Thoracic aorta (tissue), 2 donors: ENCODE measurements at places on chromosomes 5 and 9.

DNA sequence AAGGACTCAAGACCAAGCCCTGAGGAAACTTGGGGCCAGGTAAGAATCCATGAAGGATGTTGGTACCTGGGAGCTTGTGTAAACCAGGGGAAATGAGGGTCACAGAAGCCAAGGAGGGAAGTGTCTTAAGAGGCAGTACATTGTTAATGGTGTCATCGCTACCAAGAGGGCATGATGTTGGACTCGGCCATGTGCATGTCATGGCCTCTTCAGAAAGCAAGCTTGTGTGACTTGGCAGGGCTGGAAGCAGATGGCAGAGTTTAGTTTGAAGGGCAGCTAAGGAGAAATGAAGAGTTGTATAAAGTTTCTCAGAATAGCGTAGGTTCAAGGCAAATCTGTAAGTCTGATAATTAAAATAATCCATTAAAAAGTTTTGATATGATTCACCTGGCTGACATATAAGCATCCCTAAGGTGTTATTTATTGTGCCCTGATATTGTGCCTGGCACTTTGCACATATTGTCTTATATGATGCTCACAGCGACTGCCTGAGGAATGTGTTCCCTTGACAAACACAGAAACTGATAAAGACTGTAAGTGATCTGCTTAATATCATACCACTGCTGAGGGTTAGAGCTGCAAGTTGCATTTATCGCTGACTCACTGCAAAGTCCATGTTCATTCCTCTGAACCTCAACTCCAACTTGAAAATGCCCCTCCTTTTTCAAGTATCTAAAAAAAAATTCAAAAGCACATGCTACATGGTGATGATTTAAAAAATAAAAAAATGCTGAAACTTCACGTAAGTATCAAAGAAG, 81.3 kb upstream of the PTPN3 start:
- DNase-seq = no peak

DNA sequence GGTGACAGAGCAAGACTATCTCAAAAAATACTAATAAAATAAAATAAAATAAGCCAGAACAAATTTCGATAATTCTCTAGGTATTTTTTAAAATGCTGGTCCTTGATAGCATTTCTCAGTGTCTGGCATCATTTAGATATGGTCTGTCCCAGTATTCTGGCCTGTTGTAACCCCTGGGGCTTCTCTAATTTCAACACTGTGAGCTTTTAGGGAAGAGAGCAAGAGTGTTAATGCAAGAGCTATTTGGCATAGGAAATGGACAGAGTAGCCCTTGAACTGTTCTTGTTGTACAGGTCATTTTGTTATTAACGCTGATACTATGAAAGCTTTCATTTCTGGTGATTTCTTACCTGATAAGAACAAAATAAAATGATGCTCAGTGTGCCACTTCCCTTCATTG, 112.2 kb upstream of the ZNF608 start:
- no peak for DNase-seq

DNA sequence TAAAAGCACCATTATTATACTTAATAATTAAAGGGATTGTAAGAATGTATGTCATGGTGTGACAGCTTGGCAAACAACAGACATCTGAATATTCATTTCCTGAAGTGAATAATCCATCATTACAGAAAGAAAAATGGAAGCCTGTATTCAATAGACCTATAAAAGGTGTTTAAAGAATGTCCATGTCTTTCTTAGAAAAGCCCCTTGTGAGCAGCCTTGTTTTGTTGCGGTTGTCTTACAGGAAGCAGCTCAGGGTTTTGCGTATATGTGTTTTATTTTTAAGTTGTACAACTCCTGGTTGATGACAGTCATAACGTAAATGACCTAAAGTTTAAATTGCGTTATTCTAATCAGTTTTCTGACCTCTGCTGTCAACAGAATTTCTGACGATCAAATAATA, 53.8 kb downstream of the CAST start:
- no peak for DNase-seq

DNA sequence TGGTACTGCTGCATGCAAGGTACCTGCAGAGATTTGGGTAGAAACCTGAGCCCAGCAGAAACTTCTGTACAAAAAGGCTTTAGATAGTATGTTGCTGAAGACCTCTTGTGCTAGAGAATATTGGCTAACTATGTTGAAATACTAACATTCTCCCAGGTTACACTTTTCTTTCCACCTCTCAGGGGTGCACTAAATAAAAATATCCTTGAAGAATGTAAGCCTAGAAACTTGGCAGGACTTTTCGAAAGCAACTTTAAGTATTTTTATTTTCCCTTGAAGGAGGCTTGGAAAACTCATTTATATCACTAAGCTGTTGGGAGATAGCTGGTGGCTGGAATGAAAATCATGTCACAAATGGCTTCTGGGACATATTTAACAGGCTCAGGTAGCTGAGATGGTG, 50.0 kb downstream of the FBXL7 start:
- DNase-seq = no peak

- DNase-seq = no peak
These were observed 7.4 kb upstream of the MOB3B start for GRCh38 chr9:27537027-27537435.

DNA sequence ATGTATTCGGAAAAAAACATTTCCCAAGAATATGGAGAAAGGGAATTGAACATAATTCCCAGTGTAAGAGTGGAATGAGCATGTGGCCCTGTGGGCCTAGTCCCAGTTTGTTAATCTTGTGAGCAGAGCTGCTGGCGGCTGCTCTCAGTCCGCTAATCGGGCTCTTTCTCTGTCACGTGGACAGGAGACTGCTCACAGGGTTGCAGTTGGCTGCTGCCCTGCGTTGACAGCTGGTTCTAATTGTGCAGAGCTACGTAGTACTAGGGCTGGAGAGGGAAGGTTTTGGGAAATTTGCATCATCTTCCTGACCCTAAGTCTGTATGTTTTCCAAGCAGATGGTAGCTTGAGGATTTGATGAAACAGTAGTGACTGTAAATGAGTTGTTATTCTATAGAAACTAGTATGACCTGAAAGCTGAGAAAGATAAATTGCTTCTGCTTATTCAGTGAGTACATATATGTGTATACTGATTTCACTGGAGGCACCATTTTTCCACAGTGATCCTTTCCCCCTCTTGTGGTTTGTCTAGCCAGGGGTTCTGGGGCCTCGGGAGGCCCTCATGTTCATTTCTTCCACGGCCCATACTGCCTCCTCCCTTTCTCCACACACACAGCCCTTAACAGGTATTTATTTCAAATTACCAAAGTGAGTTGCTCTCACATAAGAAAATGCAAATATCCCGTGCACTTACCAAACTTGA, 100.6 kb downstream of the ANGPTL2 start:
- DNase-seq = peak; percentile 65

GRCh38 chr5:157816682-157817386, 42.1 kb downstream of the CLINT1 start:
- DNase-seq = no peak

GRCh38 chr5:78661044-78661443, 12.5 kb upstream of the LHFPL2 start:
- no peak for DNase-seq

DNA sequence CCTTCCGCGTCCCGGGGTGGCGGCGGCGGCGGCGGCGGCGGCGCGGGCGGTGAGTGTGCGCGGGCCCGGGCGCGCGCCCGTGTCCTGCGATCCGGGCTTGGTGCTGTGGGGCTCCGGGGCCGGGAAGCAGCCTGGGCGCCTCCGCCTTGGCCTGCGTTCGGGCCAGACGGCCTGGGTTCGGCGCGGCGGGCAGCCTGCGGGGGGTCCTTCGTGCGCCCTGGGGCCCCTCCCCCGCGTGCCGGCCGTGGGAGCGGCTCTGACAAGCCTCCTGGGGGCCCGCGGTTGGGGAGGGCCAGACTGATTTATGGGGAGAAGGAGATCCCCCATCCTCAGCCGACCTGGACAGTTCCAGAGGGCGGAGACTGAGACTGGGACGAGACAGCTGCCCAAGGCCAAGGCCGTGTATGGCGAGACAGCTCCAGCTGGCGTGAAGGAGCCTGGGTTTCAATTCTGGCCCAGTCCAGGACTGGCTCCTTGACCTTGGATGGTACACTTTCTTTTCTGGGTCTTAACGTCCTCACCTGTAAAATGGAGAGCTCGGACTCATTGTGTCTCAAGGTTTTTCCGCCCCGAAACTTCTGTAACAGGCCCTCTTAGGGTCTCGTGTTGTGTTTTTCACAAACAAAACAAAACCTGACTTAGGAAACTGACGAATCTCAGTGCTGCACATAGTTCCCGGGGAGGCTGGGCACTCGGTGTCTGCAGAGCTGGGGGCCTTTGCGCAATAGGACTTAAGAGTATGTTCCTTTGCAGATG, 603 bp downstream of the TMEM268 start:
- DNase-seq = no peak

- no peak for DNase-seq
These were observed 152.6 kb downstream of the RGS3 start for GRCh38 chr9:113616116-113616515.

GRCh38 chr9:86500667-86501435, 146.6 kb upstream of the TUT7 start:
- no peak for DNase-seq

GRCh38 chr9:110284211-110284844, 28.0 kb upstream of the TXN start:
- no peak for DNase-seq

GRCh38 chr9:8831568-8831967, 1032.0 kb upstream of the DMAC1 start:
- DNase-seq = no peak

- no peak for DNase-seq
These were observed 10.9 kb downstream of the FUBP3 start for GRCh38 chr9:130590305-130590704.

DNA sequence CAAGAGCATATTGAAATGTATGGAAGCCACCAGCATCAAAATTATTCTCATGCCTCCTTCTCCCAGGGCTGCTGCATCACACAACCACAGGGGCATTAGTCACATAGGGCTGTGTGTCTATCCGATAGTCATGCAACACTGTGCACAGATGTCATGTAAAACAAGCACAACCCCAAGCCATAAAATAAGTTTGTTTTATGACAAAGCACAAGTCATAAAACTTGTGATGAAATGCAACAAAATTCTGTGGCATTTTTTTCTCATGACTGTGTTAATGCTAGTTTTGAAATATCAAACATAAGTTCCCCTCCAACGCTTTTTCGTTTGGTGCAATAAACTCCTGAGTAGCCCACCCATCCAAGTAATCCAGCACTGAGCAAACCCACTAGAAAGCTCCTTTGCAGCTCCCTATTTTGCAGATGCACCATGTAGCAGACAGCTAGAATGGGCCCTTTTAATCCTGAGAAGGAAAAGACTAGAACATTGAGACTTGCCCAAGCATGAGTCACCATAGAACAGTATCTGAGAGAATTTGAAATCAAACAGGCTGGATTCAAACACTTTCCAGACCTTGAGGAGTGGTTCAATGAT, 93.3 kb upstream of the ZNF366 start:
- DNase-seq = no peak

DNA sequence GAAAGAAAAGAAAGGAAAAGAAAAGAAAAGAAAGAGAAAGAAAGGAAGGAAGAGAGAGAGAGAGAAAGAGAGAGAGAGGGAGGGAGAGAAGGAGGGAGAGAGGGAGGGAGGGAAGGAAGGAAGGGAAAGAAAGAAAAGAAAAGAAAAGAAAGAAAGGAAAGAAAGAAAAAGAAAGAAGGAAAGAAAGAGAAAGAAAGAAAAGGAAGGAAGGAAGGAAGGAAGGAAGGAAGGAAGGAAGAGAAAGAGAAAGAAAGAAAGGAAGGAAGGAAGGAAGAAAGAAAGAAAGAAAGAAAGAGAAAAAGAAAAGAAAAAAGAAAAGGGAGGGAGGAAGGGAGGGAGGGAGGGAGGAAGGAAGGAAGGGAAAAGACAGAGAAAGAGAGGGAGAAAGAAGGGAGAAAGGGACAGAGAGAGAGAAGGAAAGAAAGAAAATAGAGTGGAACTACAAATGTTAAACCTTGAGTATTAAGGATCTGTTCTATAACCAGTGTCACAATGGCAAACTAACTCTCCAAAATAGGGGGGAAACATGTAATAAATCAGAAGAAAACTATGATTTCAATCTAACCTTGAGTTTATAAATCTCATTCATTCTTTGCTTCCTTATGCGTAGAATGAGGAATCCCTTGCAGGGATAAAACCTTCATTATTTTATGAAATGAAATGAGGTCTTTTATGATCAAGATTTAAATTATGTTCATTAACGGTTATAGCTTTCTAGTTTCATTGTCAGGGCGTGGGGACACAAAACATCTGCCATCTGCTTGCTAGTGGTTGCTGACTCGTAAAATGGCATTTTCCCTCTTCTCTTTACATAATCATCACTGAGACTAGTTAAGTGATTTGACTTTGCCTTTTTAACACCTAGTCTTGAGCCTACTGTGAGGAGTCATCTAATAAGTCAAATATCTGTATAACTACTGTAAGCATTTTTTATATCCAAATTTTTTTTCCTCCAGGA, 40.7 kb upstream of the RAD23B start:
- DNase-seq = no peak

DNA sequence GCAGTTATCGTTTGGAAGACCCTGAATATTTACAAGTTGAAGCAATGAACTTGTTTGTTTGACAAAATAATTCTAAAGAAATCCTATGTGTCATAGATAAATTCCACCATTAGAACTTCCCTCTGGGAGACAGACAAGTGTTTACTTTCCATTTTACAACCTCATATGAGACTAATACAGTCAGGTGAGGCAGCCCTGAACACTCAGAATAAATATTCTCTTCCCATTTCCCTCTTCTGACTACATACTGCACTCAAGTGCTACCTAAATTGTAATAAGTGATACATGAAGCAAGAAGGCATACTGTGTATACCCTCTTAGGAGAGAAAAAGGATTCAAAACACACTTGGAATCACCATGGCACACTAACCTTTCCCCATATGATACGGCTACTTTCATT, 6.8 kb downstream of the RASEF start:
- no peak for DNase-seq

- no peak for DNase-seq
These were observed 184.9 kb downstream of the FANCC start for GRCh38 chr9:95132366-95133324.

DNA sequence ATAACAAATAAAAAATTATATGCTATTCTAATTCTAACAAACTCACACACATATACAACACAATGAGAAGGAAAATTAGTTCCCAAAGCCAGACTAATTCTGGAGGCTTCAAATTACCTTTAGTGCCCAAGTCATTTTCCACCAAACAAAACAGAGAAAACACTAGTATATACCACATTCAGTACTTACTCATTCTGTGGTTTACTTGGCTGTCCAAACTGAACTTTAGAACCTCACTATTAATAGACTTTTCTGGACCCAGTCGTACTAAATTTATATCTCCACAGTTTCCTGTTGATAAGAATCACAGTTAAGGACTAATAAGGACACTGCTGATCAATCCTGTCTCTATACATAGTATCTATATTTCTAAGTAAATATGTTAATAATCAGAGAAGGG, 66.4 kb downstream of the SETX start:
- no peak for DNase-seq

- DNase-seq = no peak
These were observed 5.6 kb downstream of the EDF1 start for GRCh38 chr9:136860529-136860928.

GRCh38 chr5:170357955-170358444, 31.2 kb downstream of the KCNMB1 start:
- no peak for DNase-seq

DNA sequence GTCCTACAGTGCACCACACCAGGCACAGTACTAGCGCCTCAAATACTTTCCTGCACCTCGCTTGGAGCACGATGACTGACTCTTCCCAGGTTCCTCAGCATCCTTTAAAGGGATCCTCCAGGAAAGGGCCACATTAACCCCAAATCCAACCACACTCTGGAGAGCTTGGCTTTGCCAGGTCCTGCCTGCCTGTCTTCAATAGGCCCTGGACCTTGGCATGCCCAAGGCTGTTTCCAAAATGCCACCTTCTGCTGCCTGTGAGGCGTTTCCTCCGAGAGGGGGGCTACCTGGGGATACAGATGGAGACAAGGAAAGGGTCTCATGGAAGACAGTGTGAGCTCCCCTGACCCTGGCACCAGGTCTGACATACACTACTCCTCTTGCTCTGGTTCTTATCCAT, 169.9 kb downstream of the DAB2IP start:
- DNase-seq = no peak
